ENCODE measurements at places on chromosomes 11 and 22.

GRCh38 chr11:79578116-79578515, 137.3 kb upstream of the TENM4 start:
- H3K4me1 ChIP-seq = no peaks in the 10 kb centered on the region
- DNase-seq = no peak
- H3K27ac ChIP-seq = no peak overlapping the region

- H3K4me3 ChIP-seq = no peak overlapping the region
- no peaks in the 10 kb centered on the region for H3K27me3 ChIP-seq
- no peak for DNase-seq
- H3K27ac ChIP-seq = no peak overlapping the region
Observed at GRCh38 chr22:41939981-41940831, 6.7 kb downstream of the CENPM start.

DNA sequence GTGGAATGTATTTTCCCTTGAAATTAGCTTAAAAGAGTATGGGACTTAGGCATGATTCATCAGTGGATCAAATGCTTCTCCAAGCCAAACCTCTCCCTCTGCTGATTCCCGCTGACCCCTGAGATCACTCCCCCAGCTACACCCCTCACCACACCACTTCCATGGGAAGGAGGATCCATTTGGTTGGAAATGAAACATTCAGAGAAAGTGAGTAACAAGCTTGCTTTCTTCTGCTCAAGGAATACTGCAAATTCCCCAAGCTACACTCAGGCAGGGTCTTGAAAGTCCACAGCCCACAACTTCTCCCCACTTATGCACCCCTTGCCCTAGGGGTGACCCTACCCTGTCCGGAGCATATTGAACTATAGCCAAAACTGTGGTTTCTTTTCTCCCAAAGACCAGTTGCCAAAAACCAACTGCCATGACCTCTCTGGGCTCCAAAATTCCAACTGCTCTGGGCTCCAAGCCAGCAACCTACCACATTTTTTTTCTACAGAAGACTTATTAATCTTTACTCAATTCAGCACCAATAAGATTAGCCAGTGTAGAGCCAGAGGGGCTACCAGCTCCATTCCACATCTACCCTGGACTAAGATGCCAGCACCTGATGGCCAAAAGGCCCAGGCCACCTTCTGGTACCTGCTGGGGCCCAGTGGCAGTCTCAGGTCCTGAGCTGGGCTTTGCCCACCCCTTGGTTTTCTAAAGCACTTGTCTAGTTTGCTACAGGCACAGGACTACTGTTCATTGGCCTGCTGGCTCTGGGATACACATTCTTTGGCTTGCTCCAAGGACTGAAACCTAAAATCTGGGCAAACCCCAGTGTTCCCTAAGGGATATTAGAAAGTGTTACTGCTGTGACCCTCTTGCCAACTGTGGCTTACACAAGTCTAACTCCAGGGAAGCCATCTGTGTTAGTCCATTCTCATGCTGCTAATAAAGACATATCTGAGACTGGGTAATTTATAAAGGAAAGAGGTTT, 101.1 kb downstream of the MICAL3 start:
- H3K27me3 ChIP-seq = no peaks in the 10 kb centered on the region
- H3K36me3 ChIP-seq = no peaks in the 10 kb centered on the region
- peaks cover 54% of the 10 kb centered on the region for H3K4me1 ChIP-seq

DNA sequence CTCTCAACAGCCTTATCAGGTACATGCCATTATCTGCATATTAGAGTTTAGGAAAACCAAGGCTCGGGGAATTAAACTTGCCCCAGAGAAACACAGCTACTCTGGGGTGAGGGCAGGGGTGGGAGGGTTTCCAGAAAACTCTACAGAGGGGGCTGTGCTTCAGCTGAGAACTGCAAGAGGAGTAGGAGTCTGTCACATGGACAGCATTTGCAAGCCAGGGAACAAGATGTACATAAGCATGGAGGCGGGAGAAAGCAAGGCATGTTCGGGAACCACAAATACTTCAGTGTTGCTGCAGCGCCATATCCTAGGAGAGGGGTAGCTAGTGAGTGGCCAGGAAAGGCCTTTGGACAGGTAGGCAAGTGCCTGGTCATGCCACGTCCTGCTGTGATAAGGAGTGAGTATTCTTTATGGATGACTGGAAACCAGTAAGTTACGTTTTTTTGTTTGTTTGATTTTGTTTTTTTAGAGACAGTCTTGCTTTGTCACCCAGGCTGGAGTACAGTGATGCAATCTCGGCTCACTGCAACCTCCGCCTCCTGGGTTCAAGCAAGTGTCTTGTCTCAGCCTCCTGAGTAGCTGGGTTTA, 57.2 kb downstream of the GRAMD1B start:
- H3K4me1 ChIP-seq = no peaks in the 10 kb centered on the region
- H3K36me3 ChIP-seq = no peaks in the 10 kb centered on the region
- no peak for DNase-seq

GRCh38 chr22:41517172-41518047, 26.9 kb downstream of the POLR3H start:
- H3K27me3 ChIP-seq = no peaks in the 10 kb centered on the region
- peaks cover 7% of the 10 kb centered on the region for H3K4me1 ChIP-seq
- H3K4me3 ChIP-seq = no peak overlapping the region
- H3K27ac ChIP-seq = no peak overlapping the region
